ENCODE measurements at places on chromosomes 7 and 10.
A peak's percentile ranks its signal among the peaks of the same experiment; 100 is the strongest.

DNA sequence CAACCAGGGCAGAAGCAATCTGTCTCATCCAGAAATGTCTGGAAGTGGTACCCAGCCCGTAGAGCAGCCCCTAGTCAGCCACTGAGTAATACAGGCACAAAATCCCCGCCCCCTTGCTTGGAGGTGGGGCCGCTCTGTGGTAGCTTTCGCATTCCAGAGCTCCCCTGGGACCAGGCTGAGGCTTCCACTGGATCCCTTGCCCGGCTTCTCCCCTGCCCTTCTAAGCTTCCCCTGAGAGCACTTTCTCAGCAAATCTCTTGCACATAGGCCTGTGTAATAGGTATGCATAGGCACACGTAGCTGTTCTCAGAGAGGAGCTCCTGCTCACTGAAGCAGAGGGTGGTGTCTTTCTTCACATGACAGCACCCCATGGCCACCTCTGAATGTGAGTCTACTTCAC is 144.2 kb downstream of the BMS1 start:
- DNase-seq = no peak

GRCh38 chr10:85611093-85611740 is 755.4 kb downstream of the GRID1 start:
- DNase-seq = no peak

GRCh38 chr10:15842556-15843169 is 17.6 kb downstream of the MINDY3 start:
- DNase-seq = no peak

- DNase-seq = no peak
Observed at GRCh38 chr7:4033996-4034395, 648.1 kb upstream of the FOXK1 start.

DNA sequence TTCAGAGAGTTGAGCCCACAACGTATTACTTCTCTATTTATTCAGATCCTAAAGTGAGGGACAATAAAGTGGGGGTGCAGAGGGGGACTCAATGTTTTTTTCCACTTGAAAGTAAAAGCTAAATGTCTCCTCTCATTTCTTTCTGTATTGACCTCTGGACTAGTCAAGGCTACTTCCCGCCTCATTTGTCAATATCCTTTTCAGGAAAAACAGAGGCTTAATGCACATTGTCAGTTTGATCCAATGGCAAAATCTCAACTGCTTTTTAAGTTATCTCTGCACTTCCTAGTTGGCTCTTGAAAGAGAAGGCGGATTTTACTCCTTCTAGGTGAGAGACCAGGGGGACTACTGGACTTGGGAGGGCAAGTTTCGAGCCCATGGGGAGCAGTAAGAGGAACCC is 56.4 kb downstream of the HIPK2 start:
- no peak for DNase-seq

- no peak for DNase-seq
Observed at GRCh38 chr7:81062755-81063154, 143.9 kb upstream of the SEMA3C start.

DNA sequence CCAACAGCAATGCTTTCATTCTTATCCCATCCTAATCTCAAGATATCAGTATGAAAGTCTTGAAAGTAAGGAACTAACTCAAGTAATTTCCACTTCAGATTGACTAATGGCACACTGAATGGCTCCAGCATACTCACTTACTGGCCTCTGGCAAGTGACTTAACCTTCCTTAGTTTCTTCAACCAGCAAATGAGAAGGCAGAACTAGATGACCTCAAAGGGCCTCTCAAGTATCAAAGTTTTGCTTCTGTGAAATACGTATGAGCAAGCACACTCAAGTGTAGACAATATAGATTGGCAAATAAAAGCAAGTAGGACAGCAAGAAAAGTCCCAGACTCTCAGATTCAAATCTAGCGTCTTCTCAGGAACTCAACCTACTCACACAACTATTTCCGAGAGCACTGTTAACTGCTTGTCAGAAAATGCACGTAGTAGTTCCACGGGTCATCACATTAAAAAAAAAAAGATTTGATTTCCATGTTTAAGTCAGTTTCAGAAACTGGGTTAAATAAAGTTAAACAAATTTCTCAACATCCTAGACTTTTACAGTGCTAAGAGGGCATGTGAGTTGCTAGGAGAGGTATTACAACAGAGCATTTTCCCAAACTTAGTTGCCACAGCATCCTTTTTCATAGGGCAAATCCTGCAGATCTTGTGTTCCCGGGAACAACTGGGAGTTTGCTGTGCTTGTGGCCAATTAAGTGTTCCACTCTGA is 276.9 kb upstream of the KLF14 start:
- DNase-seq = no peak

DNA sequence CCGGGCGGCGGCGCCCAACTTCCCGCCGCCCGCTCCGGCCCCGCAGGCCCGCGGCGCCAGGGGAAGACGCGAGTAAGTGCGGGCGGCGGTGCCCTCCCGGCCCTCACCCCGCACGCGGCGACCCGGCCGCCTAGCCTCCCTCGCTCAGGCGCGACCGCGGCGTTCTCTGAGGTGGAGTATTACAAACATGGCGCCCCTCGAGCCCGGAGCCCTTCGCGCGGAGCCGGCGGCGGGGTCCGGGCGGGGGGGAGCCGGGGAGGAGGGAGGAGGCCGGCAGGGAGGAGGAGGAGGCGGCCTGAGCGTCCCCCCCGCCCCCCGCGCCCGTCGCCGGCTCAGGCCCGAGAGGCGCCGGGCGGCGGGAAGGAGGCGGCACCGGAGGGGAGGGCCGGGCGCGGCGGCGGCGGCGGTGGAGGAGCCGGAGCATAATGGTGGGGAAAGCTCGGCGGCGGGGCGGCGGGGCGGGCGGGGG is at the start of gene ZMYND11:
Gene ZMYND11, plus strand, starts transcription at position 324 of the 469 bp plus-strand sequence. CDS start 44,558 bp downstream, outside the sequence.
- DNase-seq = peak; percentile 76

- DNase-seq = no peak
Observed at GRCh38 chr10:50604049-50604640, 19.6 kb downstream of the SGMS1 start.

DNA sequence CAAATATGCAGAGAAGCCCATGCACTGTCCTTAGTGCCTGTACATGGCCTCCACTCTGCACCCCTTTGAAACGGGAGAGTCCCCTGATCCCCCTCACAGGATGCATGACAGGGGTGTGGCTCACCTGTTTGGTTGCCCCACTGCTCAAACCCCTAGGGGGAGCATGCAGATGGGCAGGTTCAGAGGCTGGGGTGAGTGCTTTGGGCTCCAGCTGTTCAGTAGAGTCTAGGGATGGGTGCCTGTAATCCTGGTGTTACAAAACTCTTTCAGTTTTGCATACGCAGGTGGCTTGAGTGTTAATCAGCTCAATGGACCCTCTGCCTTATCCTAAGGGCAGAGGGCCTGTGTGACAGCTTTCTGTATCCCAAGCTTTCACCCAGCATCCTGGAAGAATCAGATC is 7.8 kb upstream of the SFTPA1 start:
- no peak for DNase-seq

DNA sequence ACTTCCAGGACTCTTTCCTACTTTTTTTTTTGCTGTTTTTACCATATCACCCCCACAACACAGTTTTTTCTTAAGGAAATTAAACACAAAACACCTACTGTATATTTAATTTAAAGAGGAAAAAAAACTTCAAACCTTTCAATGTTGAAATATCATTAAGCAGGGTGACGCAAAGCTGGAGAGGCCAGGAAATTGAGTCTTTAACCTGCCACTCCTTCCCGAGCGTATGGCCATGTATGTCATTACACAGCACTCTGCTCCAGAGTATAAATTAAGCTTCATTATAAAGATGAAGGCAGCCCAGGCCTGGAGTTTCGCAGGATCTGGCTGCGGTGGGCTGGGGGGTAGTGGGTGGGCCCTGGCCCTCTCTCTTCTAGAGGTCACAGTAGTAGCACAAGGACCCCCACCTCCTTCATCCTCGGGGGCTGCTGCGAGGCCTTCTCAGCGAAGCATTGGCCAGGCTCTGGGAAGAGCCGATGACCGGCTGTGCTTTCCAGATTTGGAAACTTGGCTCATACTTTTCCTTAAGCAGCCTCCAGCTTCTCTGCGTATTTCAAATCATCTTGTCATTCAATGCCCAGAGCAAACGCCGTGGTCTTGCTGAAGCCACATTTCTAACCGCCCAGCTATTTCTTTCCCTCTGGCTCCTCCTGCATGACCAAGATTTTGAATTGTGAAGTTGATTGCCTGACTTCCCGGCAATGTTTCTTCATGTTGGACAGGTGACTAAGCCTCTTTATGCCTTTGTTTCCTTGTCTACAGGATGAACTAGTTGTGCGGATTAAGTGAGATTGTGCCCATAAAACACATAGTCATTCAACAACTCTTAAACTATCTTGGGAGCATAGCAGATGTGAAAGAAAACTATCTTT is 765.1 kb downstream of the SUGCT start:
- DNase-seq = peak; percentile 26

GRCh38 chr7:131007439-131008330 is 273.7 kb upstream of the KLF14 start:
- DNase-seq = peak; percentile 71

- DNase-seq = no peak
Observed at GRCh38 chr7:79988653-79989052, 146.0 kb upstream of the GNAI1 start.

DNA sequence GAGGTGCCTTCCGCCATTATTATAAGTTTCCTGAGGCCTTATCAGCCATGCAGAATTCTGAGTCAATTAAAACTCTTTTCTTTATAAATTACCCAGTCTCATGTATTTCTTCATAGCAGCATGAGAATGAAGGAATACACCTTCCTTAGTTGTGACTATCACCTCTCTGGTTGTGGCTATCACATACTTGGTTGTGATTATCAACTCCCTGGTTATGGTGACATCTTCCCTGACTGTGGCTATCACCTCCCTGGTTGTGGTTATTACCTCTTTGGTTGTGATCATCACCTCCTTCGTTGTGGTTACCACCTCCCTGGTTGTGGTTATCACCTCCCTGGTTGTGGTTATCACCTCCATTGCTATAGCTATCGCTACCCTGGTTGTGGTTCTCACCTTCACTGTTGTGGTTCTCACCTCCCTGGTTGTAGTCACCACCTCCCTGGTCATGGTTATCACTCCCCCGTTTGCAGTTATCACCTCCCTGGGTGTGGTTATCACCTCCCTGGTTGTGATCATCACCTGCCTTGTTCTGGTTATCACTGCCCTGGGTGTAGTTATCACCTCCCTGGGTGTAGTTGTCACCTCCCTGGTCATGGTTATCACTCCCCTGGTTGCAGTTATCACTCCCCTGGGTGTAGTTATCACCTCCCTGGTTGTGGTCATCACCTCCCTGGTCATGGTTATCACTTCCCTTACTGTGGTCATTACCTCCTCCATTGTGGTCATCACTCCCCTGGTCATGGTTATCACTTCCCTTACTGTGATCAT is 105.9 kb downstream of the GPR26 start:
- DNase-seq = no peak

- DNase-seq = no peak
Observed at GRCh38 chr10:78643513-78643912, 425.3 kb upstream of the ZMIZ1 start.

DNA sequence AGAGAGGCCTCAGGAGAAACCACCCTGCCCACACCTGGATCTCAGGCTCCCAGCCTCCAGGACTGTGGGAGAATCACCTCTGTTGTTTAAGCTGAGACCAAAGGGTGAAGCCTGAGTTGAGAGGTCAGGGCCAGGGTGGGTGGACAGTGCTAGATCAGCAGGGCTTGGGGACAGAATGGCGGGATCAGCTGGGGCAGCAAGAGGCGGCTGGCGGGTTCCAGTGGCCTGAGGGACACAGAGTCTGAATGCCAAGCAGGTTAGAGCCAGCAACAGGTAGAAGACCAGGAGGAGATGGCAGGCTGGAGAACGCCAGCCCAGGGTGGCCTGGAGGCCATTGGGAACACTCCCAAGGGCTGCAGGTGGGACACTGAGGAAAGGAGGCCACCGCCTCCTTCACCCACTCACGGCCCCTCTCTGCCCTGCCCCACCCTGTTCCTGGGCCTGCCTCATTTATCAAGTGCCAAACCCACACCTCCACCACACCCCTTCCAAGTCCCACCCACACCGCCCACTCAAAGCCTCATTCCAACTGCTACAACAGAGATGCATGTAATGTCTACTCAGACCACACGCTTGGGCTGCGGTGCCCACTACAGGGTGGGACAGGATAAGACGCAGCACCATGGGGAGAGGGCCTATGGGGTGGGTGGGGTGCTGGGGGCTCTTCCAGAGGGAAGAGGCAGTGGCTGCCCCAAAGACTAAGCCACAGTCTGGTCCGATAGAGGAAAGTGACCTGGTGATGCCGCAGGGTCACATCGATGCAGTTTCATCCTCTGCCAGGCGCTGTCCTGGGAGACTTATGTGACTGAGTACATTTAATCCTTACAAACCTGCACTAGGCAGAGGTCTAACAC is 173.9 kb downstream of the TNS3 start:
- no peak for DNase-seq

- DNase-seq = no peak
Observed at GRCh38 chr7:118029826-118030422, 154.0 kb upstream of the LSM8 start.

GRCh38 chr10:99920486-99920885 is 89.3 kb downstream of the DNMBP start:
- no peak for DNase-seq

- DNase-seq = no peak
Observed at GRCh38 chr7:37205451-37205850, 243.2 kb downstream of the ELMO1 start.

DNA sequence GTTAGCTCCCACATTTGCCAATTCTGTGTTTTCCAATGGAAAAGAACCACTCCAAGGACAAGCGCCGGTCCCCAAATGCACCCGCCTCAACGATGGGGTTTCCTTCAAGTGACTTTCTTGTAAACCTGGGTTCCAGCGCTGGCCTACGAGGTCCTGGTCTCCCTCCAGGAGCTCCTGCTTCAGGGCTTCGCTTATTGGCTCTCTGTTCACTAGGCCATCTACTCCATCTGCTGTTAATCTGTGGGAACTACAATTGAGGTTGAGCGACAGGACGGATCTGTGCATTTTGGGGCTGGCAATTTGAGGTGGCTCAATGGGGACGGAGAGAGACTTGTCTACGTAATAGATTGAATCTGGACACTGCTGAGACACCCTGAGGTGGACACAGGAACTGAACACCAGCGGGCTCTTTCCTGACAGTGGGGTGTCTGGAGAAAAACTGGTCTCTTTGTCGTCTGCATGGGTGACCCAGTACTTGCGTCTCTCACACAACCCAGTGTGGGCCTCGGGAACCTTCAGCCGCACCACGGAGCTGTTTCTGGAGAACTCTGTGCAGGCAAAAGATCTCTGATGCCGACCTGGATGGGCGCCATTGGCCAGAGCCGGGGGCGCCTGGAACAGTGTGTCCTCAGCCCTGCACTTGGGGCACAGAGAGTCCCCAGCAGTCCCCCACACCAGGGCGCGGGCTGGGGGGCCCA is 115.9 kb upstream of the ADAM12 start:
- peak; percentile 46 for DNase-seq

DNA sequence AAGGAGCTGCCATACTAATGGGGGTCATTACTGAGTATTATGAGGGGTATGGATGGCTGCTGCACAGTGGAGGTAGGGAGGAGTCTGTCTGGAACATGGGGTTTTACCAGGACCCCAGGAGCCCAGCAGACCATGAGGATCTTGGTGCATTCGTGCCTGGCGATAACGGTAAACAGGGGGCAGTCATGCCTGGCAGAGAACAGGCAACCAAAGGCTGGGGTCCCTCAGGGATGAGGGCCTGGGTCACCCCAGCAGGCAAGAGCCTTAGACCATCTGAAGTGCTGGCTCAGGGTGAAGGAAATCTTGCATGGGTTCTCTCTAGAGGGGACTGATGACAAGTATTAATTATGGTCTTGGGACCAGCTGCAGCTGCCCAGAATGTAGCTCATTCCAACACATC is 46.1 kb downstream of the MYL10 start:
- DNase-seq = no peak

- DNase-seq = no peak
Observed at GRCh38 chr7:111955616-111956015, 250.6 kb downstream of the DOCK4 start.
